Psoas muscle (tissue), 8 donors: ENCODE measurements at places on chromosomes 7 and 10. TPM values are rescaled to one million over a fixed set of nuclear protein-coding genes. Genes with fewer than 3 reads are reported as not detected.

GRCh38 chr10:65377687-65378086 is 1548.1 kb upstream of the LRRTM3 start:
- DNase-seq = no peak

DNA sequence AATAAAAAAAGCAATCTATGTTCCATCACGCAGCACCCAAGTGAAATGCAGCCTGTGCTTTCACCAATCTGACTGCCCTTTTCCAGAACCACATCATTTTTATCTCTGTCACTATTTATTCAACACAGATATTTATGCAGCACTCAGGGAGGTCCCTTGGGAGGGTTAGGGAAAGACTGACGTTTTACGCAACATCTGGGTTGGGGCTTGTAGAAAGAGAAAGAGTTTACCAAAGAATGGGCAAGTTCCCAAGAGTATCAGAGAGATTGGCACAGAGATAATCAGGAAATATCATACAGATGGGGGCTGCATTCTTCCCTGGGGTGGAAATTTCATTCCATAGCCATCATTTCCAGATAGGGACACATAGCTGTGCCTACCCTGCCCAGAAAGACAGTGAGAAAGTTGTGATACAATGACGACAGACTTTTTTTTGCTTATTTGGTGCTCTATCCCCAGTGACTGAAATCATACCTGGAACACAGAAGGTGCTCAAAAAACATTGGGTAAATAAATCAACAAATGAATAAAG is 474.2 kb downstream of the CALN1 start:
- DNase-seq = no peak

DNA sequence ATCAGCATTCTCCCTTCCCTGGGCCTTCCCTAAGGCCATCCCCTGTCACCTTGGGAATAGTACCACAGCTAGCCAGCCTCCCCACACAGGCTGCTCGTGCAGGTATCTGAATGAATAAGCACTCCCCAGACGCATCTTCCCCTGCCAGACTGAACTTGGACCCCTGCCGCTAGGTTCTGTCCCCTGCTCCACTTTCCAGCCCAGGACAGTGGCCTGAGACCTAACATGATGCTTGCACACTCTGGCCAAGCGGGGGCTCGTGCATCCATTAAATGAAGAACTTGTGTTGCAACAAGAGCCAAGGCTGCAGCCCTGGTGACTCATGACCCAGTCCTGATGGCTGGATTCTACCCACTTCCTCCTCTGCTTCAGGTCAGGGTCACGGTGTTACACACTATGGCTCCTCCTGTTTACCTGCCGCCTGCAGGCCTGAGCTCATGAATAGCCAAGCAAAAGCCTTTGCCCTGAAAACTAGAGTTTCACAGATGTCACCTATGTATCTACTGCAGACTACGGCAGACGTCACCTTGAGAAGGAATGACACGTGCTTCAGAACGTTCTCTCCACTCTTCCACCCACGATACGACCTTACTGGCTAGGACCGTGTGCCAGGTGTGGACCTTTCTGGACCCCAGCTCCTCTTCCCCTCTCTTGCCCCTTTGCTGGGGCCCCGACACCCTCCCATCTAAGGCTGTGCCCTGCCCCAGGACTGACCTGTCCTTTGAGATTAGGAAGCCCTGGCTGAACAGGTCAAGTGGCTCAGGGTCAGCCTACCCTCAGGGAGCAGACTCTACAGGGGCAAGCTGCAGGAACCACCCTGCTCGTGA is 6.5 kb downstream of the ASB13 start:
- peak; percentile 62 for DNase-seq

DNA sequence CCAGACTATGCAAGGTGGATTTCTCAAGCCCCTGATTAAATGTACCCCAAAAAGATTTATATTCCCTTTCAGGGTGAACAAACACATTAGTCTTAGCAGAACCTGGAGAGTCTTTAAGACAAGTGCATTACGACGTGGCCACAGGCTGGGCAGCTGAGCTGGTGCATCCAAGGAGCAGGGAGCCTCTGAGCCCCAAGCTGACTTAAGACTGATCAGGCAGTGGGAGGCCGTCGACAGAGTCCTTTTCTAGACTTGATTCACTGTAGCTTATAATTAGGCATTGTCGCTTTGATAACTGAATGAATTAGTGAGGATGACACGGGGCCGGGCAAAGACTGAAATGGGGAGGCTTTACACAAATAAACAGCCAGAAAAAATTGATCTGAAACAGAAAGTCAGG is 353.2 kb downstream of the GPAM start:
- DNase-seq = no peak

DNA sequence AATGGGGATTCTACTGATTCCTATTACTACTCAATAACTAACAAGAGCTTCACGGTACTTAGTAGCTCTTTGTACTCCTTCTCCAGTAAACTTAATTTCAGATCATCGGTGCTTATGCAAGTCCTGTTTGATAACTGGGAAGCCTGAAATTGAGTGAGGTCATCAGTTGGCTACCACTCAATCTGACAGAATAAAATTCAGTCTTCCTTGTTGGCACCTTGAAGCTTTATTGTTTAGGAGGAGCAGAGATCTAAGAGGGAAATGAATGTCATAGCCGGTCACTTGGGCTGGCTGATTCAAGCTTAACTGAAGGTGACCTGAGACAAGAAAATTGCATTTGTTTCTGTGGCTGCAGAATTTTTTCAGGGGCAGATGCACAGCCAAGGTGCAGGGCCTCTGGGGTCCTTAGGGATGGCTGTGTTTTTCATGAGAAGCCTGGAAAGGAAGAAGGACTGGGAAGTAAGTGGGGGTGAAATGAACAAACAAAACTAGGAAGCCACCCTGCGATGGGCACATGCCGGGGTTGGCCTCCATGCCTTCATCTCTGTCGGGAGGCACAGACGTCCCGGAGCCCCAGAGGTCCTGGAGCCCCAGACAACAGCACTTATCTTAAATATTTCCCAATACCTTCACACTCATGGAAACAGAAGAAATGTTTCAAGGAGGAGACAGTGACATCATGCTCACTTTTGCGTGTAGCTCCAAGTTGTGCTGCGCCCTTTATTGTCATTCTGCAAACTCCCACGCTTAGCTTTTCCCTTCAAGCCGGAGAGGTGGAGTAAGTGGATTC is 85.0 kb upstream of the KIF5B start:
- no peak for DNase-seq

DNA sequence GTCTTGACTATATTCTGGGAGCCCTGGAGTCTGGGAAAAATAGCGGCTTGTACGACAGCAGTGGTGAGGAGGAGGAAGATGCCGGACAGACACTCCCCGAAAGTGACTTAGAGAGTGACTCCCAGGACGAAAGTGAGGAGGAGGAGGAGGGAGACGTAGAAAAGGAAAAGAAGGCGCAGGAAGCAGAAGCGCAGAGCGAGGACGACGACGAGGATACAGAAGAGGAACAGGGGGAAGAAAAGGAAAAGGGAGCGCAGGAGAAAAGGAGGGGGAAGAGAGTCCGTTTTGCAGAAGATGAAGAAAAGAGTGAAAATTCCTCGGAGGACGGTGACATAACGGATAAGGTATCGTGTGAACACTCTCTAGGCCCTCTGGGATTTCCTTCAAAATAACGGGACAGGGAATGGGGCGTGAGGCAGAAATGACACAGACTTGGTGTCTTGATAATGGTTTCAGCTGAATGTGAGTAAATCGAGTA is 908 bp downstream of the NOM1 start:
- no peak for DNase-seq

GRCh38 chr7:22676385-22676784 is 50.6 kb upstream of the IL6 start:
- DNase-seq = no peak

DNA sequence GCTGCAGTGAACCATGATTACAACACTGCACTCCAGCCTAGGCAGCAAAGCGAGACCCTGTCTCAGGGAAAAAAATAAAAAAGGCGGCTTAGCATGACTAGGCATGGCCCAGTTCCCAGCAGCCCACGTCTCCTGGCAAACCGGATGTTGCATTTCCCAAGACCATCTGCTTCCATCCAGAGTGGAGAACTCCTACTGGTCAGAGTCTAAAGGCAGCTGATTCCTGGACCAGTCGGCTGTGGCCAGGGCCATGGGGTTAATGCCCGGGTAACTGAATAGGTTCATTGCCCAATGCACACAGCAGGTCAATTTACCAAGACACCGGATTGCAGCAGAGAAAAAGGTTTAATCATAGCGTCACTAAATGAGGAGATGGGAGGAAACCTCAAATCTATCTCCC is 133.1 kb downstream of the MYL10 start:
- no peak for DNase-seq

- DNase-seq = no peak
Observed at GRCh38 chr10:4215963-4216575, 431.1 kb upstream of the KLF6 start.

DNA sequence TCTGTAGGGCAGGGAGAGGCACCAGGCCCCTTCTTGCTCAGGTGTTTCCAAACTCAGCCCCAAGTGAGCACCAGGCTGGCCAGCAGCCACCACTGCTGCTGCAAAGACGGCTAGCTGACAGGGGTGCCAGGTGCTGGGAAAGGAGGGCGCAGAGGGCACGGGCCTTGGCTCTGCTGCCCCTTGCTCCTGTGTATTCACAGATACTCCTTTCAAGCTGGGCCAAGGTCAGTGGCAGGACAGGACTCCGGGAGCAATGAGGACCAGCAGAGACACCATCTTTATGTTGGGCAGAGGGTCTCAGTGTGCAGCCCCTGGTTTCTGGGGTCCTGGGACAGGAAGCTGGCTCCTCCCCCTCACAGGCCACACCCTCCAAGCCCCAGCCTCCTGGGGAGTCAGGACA is 110.1 kb downstream of the SMURF1 start:
- DNase-seq = no peak

- DNase-seq = no peak
Observed at GRCh38 chr7:130148561-130148960, 56.6 kb downstream of the TMEM209 start.

- DNase-seq = no peak
Observed at GRCh38 chr7:151429560-151430331, 10.2 kb downstream of the CRYGN start.

GRCh38 chr7:30327813-30328212 is 43.4 kb downstream of the ZNRF2 start:
- DNase-seq = no peak

- no peak for DNase-seq
Observed at GRCh38 chr10:43866712-43867111, 218.0 kb upstream of the ZNF32 start.

DNA sequence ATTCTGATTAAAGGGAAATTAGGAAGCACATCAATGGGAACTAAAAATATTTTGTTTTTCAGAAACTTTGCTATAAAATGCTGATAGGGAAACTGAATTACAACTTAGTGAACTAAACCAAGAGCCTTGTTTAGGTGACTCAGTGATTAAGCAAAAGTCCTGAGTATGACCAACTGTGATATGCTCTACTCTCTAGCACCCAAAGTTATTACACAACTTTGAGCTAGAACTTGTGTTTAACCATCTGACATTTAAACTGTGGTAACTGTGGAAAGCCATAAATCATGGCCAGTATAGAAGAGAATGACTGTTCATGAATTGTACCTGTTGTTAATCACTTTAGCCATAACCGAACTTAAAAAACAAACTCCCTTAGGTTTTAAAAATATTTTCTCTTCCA is 127.4 kb downstream of the ZNF365 start:
- DNase-seq = no peak

GRCh38 chr7:33744293-33745075 is 160.9 kb upstream of the BMPER start:
- no peak for DNase-seq

- no peak for DNase-seq
Observed at GRCh38 chr10:129965959-129966358, 1.9 kb upstream of the EBF3 start.

DNA sequence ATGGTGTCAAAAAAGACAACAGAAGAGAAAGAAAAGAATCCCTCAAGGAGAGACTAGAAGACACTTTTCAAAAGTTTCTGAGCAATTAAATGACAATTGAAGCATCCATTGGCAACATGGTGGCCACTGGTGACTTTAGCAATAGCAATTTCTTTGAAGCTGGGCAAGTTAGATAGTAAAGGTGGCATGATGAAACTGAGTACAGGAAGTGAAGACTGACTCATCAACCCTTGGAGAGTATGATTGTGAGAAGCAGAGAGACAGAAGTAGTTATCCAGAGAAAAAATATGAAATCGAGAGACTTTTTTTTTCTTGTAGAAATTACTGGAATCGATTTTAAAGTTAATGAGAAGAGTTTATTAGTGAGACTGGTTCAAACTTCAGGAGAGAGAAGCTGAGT is 52.5 kb downstream of the DGKB start:
- DNase-seq = no peak

- no peak for DNase-seq
Observed at GRCh38 chr7:39609113-39609934, 14.0 kb upstream of the RALA start.

The SLC26A3 gene
- not detected for polyA plus RNA-seq

The MSANTD7 gene
- 5.8 TPM for polyA plus RNA-seq

The WEE2 gene
- not detected for polyA plus RNA-seq

The IQUB gene
- 0.14 TPM for polyA plus RNA-seq

The BCL7B gene
- 105 TPM for polyA plus RNA-seq

The PIK3CG gene
- 0.13 TPM for polyA plus RNA-seq

The FGL2 gene
- polyA plus RNA-seq = 2.1 TPM

The EPHA1 gene
- polyA plus RNA-seq = 0.07 TPM

The MTG1 gene
- polyA plus RNA-seq = 32.2 TPM

The GPER1 gene
- polyA plus RNA-seq = 0.90 TPM

The GRM3 gene
- not detected for polyA plus RNA-seq

The C10orf53 gene
- polyA plus RNA-seq = not detected

The AGK gene
- polyA plus RNA-seq = 10.3 TPM
